ENCODE measurements at places on chromosomes 4 and X.

DNA sequence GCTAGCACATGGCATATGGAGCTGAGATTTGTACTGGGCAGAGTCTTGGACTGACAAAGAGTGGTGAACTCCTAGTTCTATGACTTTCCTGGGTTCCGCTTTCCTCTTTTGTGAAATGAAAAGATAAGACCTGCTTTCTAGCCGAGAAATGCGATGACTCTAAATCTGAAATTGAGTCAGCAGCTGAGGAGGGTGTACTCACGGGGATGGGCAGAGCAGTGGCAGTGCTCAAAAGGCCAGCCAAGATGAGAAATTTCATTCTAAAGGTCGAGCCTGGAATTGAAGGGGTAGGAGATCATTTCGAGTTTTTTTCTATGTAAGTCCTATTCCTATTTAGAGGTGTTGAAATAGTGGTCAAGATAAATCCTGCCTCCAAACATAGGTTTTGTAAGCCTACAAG, 47.0 kb downstream of the NUDT9 start:
- no peak for DNase-seq

DNA sequence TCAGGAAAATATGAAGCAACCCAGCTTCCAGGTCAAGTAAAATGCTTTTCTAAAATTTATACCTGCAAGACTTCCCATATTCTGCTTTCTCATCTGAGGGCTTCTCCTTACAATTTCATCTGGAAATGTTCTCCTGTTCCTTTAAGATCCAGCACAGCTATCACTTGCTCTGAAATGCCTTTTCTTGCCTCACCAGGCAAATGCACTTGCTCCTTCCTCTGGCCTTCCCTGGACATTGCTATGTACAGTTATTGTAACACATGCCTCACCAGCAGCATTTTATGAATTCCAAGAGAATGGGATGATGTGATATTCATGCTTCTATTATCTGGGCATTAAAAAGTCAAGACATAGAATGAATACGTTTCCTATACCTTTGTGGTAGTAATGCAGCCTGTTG, 842.1 kb upstream of the INTU start:
- DNase-seq = peak; percentile 30

DNA sequence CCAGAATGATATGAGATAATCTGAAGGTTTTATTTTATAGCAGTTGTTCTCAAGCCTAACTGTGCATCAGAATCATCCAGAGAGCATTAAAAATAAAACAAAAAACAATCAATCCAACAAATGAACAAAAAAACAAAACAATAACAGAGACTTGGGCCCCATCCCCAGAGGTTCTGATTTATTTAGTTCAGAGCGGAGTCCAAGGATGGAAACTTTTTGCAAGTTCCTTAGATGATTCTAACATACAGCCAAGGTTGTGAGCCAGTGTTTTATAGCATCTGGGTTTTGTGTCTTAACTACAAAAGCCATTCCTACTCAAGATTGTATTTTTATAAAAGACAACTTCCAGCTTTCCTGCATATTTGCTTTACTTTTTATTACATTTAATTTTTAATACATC, 59.4 kb upstream of the GRPR start:
- no peak for DNase-seq

GRCh38 chrX:155966876-155967275, 30.6 kb upstream of the IL9R start:
- DNase-seq = no peak

- DNase-seq = no peak
These were observed 95.1 kb upstream of the IQCM start for GRCh38 chr4:149910604-149911350.

- no peak for DNase-seq
These were observed 42.5 kb downstream of the LRBA start for GRCh38 chr4:150972592-150972991.

- DNase-seq = no peak
These were observed 318.5 kb downstream of the ARAP2 start for GRCh38 chr4:35925806-35926205.

DNA sequence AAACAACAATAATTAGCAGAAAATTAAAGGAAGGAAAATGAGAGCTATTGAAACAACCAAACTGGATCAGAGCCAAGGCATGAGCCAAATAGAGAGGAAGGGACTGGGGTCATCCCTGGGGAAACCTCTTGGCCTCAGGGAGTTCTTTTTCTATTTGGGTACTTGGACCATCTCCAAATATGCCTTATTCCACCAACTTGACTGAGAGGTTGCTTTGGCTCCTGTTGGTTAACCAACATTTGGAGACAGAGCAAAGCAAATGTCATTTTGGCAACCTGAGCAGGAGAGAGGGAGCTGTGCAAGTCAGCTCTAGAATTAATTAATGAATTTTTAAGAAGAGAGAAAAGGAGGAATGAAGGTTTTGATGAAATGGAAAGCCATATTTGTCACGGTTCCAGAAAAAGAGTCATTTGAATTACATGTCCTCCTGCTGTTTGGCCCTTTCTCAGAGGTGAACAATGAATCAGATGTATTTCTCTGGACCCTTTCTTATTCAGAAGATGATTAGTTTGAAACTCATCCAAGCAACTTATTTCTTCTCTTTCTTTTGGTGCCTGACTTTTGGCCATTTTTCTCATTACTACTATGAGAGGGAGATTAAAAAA, 119.1 kb downstream of the CNKSR2 start:
- peak; percentile 1 for DNase-seq

GRCh38 chr4:160265014-160265413, 1162.1 kb downstream of the RAPGEF2 start:
- no peak for DNase-seq

GRCh38 chrX:70592091-70592490, 147.5 kb downstream of the DLG3 start:
- peak; percentile 28 for DNase-seq

- no peak for DNase-seq
These were observed 743.3 kb upstream of the AGA start for GRCh38 chr4:178185517-178185916.

DNA sequence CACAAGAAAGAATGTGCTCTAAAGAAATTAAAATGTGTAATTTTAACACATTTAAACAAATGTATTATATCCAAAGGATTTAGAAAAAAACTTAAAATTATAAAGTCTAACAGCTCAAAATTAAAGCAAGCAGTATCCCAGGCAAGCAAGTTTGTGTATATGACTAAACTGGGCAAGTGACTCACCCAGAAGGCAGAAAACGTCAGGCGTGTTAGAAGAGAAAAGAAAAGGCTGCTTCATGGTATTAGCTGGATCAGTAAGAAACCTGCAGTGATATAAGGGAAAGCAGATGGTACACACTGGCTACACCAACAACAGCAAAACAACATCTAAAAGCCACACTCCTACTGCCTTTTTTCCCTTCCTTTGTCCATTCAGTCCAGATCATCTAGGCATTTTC, 250.6 kb upstream of the NDST3 start:
- no peak for DNase-seq

DNA sequence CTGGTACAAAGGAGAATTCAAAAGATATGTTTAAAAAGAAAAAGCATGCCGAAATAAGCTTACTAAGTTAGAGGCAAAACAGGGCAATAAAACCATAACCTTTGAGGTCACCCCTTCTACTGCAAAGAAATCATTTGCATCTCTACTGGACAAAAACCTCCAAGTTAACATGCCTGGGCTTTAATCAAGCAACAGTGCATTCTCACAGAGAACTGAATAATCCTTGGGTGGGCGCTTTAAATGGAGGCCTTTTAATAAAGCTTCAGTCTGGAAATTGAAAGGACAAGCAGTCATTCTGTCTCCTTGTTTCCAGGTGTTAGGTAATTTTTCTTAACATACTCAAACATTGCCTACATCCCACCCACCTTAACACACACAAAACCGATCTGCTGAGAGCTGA, 34.6 kb upstream of the SMS start:
- DNase-seq = no peak

- DNase-seq = peak; percentile 46
These were observed 3.3 kb downstream of the IL13RA1 start for GRCh38 chrX:118730500-118731247.

- DNase-seq = no peak
These were observed 89.9 kb upstream of the PAK3 start for GRCh38 chrX:111006116-111006515.

GRCh38 chr4:142104041-142104440, 467.7 kb downstream of the IL15 start:
- DNase-seq = no peak

DNA sequence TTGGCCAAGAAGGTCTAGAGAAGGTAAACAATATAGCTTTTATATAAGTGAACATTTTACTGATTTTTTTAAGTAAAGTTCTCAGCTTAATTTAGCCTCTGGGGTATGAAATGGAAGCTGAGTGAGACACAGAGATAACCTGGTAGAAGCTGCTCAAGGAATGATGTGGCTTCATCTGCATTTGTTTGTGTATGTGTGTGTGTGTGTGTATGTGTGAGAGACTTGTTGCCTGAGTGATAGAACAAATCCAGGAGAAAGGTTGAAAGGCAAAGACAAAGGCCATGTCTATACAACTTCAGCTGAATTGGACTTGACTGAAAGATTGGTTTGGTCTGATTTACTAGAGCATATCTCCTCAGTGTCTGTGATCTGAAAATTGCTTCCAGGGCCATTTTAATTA, 63.6 kb downstream of the PCDH7 start:
- DNase-seq = no peak

- no peak for DNase-seq
These were observed 28.7 kb upstream of the CASK start for GRCh38 chrX:41952102-41952501.

DNA sequence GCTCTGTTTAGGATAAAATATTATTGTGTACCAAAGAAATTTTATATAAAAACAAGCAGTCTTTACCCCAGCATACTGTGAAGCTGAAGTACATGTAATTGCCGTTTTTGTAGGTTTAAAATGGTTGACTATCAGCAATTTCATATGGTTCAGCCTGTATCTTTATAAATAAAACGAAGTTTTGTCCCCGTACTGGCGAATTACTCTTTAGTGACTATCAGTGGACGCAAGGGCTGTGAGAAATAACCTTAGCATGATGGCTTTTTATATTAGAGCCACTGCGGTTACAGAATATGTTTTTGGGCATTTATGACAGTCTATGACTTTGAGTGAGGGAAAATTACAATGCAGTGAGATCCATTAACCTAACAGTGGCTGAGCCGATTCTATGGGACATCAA, 1.2 kb downstream of the GPM6B start:
- DNase-seq = no peak
